ENCODE measurements at places on chromosomes 5 and 9. TPM values are rescaled to one million over a fixed set of nuclear protein-coding genes. Genes with fewer than 3 reads are reported as not detected.

FOXD4L6 gene
- 0.28 TPM for total RNA-seq

FOXD4L3 gene
- total RNA-seq: 1.2 TPM

PAEP gene
- not detected for total RNA-seq

CD180 gene
- not detected for total RNA-seq

SLC24A2 gene
- total RNA-seq: not detected

PCDHGA3 gene
- not detected for total RNA-seq

SPINK4 gene
- not detected for total RNA-seq

IL4 gene
- not detected for total RNA-seq

PCDHA10 gene
- total RNA-seq: 0.91 TPM

- no peak overlapping the region for H3K27ac ChIP-seq
- no peaks in the 10 kb centered on the region for H3K27me3 ChIP-seq
- H3K4me1 ChIP-seq: no peaks in the 10 kb centered on the region
- no peak for DNase-seq
Observed at GRCh38 chr5:141250576-141250975, 5.4 kb downstream of the PCDHB15 start.

DNA sequence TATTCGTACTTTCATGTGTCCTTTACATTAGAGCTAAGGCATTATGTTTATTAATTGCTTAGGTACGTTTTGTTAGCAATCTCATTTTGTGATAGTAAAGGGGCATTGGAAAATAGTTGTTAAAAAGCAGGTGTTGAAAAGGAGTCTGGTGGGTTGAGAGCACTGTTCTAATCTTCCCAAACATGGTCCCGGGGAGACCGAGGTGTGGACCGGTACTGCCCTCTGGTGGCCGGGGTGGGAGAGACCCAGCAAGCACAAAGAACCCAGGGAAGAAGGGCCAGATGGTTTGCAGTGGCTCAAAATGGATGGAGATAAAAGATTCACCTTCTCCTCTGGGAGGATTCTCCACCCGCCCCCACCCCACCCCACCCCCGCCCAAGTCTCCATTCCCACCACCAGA, 26.1 kb downstream of the IDNK start:
- DNase-seq: peak; percentile 73
- no peaks in the 10 kb centered on the region for H3K27me3 ChIP-seq
- no peak overlapping the region for H3K27ac ChIP-seq
- H3K4me3 ChIP-seq: no peak overlapping the region
- H3K4me1 ChIP-seq: no peaks in the 10 kb centered on the region

DNA sequence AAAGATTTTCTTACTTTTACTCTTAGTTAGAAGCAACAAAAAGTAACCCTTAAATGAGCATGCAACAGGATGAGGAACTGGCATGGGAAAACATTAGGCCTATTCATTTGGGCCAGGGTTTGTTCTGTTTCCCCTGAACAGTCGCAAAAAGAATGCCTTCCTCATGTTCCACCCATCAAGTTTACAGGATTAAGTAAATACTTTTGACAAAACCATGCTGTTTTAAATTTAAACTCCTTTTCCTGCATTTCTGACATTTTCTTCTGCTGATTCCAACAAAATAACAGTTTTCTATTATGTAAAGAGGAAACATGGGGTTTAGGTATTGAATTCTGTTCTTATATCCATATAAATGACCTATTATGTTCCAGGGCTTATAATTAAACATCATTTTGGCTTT, 236.6 kb upstream of the ACTBL2 start:
- H3K27me3 ChIP-seq: no peaks in the 10 kb centered on the region
- H3K27ac ChIP-seq: no peak overlapping the region
- H3K36me3 ChIP-seq: no peaks in the 10 kb centered on the region
- H3K4me1 ChIP-seq: peaks cover 41% of the 10 kb centered on the region
- DNase-seq: no peak
- H3K4me3 ChIP-seq: no peak overlapping the region

DNA sequence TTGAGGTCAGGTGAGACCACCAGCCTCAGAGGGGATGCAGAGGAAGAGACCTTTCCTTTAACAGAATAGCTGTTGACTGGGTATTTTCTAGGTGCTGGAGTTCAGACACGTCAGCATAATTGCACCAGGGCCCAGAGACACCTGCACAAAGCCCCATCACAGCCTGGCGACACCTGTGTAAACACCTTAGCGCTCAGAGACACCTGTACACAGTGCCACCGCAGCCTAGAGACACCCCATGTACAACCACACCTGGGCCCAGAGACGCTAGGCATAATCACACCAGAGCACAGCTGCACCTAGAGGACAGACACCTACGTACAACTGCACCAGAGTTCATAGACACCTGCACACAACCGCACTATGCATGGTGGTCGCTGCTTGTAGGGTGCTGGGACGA, 1.0 kb downstream of the TRIP13 start:
- no peak overlapping the region for H3K27ac ChIP-seq
- no peaks in the 10 kb centered on the region for H3K27me3 ChIP-seq
- H3K4me3 ChIP-seq: peak overlapping the region; percentile 71
- no peak for DNase-seq

- DNase-seq: no peak
- no peak overlapping the region for H3K27ac ChIP-seq
- H3K4me3 ChIP-seq: no peak overlapping the region
- H3K4me1 ChIP-seq: no peaks in the 10 kb centered on the region
- no peaks in the 10 kb centered on the region for H3K36me3 ChIP-seq
Observed at GRCh38 chr5:42719034-42719433, 37.6 kb upstream of the CCDC152 start.

DNA sequence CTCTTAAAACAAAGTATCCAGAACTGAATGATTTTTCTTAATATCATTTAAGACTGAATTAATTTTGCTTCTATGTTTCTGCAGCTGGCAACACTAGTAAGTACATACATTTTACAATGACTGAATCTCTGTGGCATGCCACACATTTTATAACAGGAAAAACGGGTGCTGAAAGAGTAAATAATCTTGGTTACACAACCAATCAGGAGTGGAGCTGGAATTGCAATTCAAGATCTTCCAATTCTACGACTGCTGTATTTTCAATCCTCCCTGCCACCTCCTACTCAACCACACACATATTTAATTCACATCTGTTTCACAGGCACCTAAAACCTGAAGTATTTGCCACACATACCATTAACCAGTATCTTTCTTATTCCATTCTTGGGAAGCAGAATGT, 52.7 kb upstream of the NR5A1 start:
- peak; percentile 5 for DNase-seq
- H3K27me3 ChIP-seq: no peaks in the 10 kb centered on the region
- no peak overlapping the region for H3K27ac ChIP-seq
- H3K4me1 ChIP-seq: peaks cover 11% of the 10 kb centered on the region

- no peak for DNase-seq
- H3K4me3 ChIP-seq: no peak overlapping the region
- H3K36me3 ChIP-seq: no peaks in the 10 kb centered on the region
- no peaks in the 10 kb centered on the region for H3K27me3 ChIP-seq
Observed at GRCh38 chr5:20536813-20537212, 548.8 kb upstream of the CDH18 start.

DNA sequence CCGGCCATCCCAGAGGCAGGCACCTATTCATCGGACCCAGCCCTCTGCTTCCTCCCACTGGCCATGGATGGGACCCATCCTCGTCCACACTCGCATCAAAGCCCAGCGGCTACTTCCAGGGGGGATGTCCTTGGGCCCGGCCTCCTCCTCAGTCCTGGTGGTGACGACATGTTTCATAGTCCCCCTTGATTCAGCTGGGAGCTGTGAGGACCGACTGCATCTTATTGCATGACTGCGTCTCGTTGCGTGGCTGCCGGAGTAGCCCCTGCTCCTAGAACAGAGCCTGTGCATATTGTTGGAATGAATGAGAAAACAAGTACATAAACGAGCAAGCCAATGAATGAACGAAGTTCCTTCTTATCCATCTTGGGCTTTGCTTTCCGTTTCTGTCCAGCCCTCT, 12.8 kb downstream of the NCS1 start:
- no peak overlapping the region for H3K4me3 ChIP-seq
- peaks cover 23% of the 10 kb centered on the region for H3K4me1 ChIP-seq
- H3K27ac ChIP-seq: no peak overlapping the region
- H3K36me3 ChIP-seq: peaks cover 7% of the 10 kb centered on the region

DNA sequence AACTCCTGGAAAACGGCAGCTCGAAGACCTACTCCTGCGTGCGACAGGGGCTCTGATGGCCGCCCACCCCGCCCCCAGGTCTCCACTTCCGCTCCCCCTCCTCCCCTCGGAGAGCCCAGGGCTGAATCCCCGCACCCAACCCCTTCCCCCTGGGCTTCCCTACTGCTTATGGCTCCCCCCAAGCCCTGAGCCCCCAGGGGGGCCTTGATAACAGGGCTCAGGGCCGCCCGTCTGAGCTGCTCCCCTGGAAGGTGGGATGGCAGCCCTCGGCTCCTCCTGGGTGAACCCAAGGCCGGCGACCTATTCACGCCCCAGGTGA, 30.4 kb downstream of the GLT6D1 start:
- H3K27ac ChIP-seq: no peak overlapping the region
- no peaks in the 10 kb centered on the region for H3K4me1 ChIP-seq
- no peak for DNase-seq
- no peaks in the 10 kb centered on the region for H3K36me3 ChIP-seq

DNA sequence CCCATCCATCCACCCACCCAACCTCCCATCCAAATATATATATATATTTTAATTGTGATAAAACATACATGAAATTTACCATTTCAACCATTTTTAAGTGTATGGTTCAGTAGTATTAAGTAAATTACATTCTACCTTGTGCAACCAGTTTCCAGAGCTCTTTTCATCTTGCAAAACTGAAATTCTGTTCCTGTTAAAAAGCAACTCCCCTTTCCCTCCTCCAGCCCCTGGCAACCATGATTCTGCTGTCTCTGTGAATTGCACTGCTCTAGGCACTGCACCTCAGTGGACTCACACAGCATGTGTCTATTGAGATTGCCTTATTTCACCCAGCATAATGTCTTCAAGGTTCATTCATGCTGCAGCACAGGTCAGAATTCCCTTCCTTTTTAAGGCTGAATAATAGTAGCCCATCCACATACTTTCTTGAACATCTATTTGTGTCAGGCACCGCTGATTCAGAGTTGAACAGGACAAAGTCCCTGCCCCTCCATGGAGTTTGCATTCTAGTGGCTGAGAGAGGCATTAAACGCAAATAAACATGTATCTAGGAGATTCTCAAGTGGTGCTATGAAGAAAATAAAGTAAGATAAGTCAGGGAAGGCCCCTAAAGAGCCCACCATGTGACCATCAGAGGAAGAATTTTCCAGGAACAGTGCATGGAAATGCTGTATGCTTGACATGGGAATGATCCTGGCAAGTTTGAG, 24.0 kb downstream of the CSF1R start:
- peaks cover 57% of the 10 kb centered on the region for H3K27me3 ChIP-seq
- H3K27ac ChIP-seq: no peak overlapping the region
- peaks cover 8% of the 10 kb centered on the region for H3K36me3 ChIP-seq
- no peak for DNase-seq
- H3K4me1 ChIP-seq: no peaks in the 10 kb centered on the region

DNA sequence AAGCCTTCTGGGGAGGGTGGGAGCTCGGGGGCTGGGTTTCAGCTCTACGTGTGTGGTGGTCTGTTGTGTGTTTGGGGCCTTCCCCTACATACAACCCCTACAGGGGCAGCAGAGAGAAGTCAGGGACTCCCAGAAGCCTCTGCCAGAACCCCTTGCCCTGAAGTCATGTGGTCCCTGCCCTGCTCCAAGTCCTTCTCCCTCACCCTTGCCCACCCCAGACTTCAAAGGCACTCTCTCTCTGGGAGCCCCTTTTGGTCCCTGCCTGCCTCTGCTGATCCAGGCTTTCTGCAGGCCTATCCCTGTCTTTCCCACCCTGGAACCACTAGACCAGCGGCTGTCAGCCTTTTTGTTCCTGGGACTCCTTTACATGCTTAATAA, 61.1 kb upstream of the PSD2 start:
- peaks cover 18% of the 10 kb centered on the region for H3K4me1 ChIP-seq
- no peaks in the 10 kb centered on the region for H3K27me3 ChIP-seq
- no peak overlapping the region for H3K4me3 ChIP-seq
- H3K27ac ChIP-seq: no peak overlapping the region
- H3K36me3 ChIP-seq: peaks cover 5% of the 10 kb centered on the region

DNA sequence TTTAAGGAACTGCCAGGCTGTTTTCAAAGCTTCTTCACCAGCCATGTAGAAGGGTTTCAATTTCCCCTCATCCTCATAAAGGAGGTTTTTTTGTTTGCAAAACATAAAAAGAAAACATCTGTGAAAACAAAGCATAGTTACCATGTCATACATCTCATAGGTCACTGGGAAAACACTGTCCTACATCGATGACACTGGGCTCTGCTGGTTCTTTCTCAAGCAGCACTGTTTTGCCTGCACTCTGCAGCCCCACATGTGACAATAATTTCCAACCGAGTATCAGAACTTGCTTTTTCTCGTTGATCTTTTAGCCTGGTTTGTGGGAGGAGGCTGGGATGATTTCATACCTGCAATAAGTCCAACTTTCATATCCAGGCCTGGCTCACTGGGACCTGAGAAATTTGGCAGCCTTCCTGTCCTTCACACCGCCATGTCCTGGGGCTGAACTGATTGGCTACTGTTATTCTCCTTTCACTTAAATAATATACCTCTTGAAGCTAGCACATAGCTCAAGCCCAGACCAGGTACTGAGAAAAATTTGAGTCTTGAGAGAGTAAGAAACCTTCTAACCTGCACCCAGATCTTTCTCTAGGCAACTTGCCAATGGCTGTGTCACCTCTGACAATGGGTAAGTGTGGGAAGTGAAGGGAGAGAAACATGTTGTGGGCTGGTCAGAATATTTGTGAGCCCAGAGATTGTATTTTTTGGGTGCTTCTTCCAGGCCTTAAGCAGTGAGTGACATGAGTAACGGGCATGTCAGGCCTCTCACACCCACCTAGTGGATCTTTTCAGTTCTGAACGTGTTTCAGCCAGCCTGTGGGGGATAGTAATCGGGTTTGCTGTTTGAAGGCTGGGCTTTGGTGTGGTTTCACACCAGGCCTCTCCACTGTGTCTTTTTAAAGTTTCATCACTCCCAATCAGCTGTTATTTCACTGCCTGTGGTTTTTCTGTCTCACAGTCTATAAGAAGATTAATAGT, 502.8 kb downstream of the NTRK2 start:
- H3K27ac ChIP-seq: no peak overlapping the region
- no peak overlapping the region for H3K4me3 ChIP-seq
- H3K4me1 ChIP-seq: no peaks in the 10 kb centered on the region
- no peaks in the 10 kb centered on the region for H3K27me3 ChIP-seq

DNA sequence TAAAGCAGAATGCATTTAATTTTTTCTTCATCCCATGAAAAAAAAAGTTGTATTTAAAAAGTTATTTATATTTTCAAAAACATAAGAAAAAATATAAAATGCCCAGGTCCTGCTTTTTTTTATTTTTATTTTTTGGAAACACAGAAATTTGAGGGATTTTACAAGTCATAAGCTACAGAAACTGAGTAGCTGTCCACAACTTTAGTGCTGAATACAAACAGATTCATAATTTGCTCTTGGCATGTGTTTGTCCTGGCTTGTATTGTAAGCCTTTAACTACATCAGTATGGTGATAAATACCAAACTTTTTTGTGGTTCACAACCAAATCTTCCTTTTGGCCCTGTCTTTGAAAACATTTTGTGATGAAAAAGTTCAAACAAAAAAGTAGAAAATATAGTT, 7.5 kb upstream of the PLCXD3 start:
- no peaks in the 10 kb centered on the region for H3K36me3 ChIP-seq
- DNase-seq: no peak
- no peaks in the 10 kb centered on the region for H3K27me3 ChIP-seq
- H3K4me1 ChIP-seq: no peaks in the 10 kb centered on the region
- no peak overlapping the region for H3K27ac ChIP-seq

Data from Calu3 (cell line).